Osteoblast (primary cell): ENCODE measurements at places on chromosomes 5 and 9. TPM values are rescaled to one million over a fixed set of nuclear protein-coding genes. Genes with fewer than 3 reads are reported as not detected.

The SPOCK1 gene
- 221 and 231 TPM in 2 replicates for total RNA-seq

The GPR151 gene
- total RNA-seq, result not detected in 2 replicates

The MCTP1 gene
- 5.8 and 6.8 TPM in 2 replicates for total RNA-seq

The PCDHGB4 gene
- 14.1 and 15.9 TPM in 2 replicates for total RNA-seq

The BTNL3 gene
- total RNA-seq, result not detected in 2 replicates

The SLC36A3 gene
- not detected in 2 replicates for total RNA-seq

The MED10 gene
- total RNA-seq, result 12.4 and 13.4 TPM in 2 replicates

The DBH gene
- total RNA-seq, result not detected in 2 replicates

The DRD1 gene
- total RNA-seq, result under 0.01 TPM in 1 of 2 replicates, not detected in the other

The CDKN2B gene
- 50.7 and 51.9 TPM in 2 replicates for total RNA-seq

The DIMT1 gene
- 34.7 and 34.8 TPM in 2 replicates for total RNA-seq

The SLC6A19 gene
- total RNA-seq, result not detected in 2 replicates

The PCDHGB1 gene
- total RNA-seq, result 3.3 and 5.0 TPM in 2 replicates

The TEK gene
- total RNA-seq, result 4.1 and 8.3 TPM in 2 replicates

The PCDHA1 gene
- not detected in 2 replicates for total RNA-seq

The ZNF367 gene
- total RNA-seq, result 1.4 and 2.1 TPM in 2 replicates

The SPATA31D4 gene
- not detected in 2 replicates for total RNA-seq

The ISL1 gene
- 0.88 TPM in 1 of 2 replicates, not detected in the other for total RNA-seq

The S1PR3 gene
- total RNA-seq, result 2.7 and 3.3 TPM in 2 replicates

The NPR3 gene
- total RNA-seq, result 73.1 and 92.3 TPM in 2 replicates

The CBY3 gene
- not detected in 2 replicates for total RNA-seq

The CMYA5 gene
- total RNA-seq, result 2.1 and 2.2 TPM in 2 replicates

The TMEM174 gene
- total RNA-seq, result not detected in 2 replicates

The TMEM215 gene
- not detected in 2 replicates for total RNA-seq

The PCDHGA11 gene
- total RNA-seq, result 12.3 and 16.5 TPM in 2 replicates

The RAI14 gene
- 138 and 149 TPM in 2 replicates for total RNA-seq

The PRUNE2 gene
- total RNA-seq, result 59.2 and 80.0 TPM in 2 replicates

The SH3RF2 gene
- total RNA-seq, result 2.9 and 4.0 TPM in 2 replicates

The CRB2 gene
- not detected in 2 replicates for total RNA-seq

The TAS2R1 gene
- total RNA-seq, result not detected in 2 replicates

The DEPDC1B gene
- total RNA-seq, result 1.4 and 1.8 TPM in 2 replicates

The FCN1 gene
- total RNA-seq, result not detected in 2 replicates

The CACNA1B gene
- under 0.01 TPM in 2 replicates for total RNA-seq

The OR1L4 gene
- not detected in 2 replicates for total RNA-seq

The OLFML2A gene
- total RNA-seq, result 27.1 and 29.7 TPM in 2 replicates

The WNK2 gene
- not detected in 2 replicates for total RNA-seq

The GABRA6 gene
- not detected in 2 replicates for total RNA-seq

The IL3 gene
- total RNA-seq, result not detected in 2 replicates

The MED22 gene
- 14.5 and 15.3 TPM in 2 replicates for total RNA-seq

The C8G gene
- 1.2 TPM in 1 of 2 replicates, not detected in the other for total RNA-seq

The RIOK2 gene
- total RNA-seq, result 29.7 and 32.1 TPM in 2 replicates

The SYK gene
- total RNA-seq, result not detected in 2 replicates

The NIPBL gene
- total RNA-seq, result 22.8 and 29.5 TPM in 2 replicates

The S100Z gene
- not detected in 2 replicates for total RNA-seq

The HTR4 gene
- total RNA-seq, result not detected in 2 replicates

The PCDHA4 gene
- total RNA-seq, result 0.72 and 0.88 TPM in 2 replicates

The MARCOL gene
- not detected in 2 replicates for total RNA-seq

The IL31RA gene
- total RNA-seq, result 0.36 TPM in 1 of 2 replicates, not detected in the other

The OR1Q1 gene
- under 0.01 TPM in 1 of 2 replicates, not detected in the other for total RNA-seq
